ENCODE measurements at places on chromosomes 16 and 17.

- DNase-seq: peak; percentile 51
These were observed 30.9 kb downstream of the SOCS1 start for GRCh38 chr16:11224894-11225676.

GRCh38 chr17:3963237-3964201 lies 718 bp downstream of the ATP2A3 start:
- DNase-seq: peak; percentile 66

- peak; percentile 26 for DNase-seq
These were observed 547 bp downstream of the RAB26 start for GRCh38 chr16:2148714-2149629.

DNA sequence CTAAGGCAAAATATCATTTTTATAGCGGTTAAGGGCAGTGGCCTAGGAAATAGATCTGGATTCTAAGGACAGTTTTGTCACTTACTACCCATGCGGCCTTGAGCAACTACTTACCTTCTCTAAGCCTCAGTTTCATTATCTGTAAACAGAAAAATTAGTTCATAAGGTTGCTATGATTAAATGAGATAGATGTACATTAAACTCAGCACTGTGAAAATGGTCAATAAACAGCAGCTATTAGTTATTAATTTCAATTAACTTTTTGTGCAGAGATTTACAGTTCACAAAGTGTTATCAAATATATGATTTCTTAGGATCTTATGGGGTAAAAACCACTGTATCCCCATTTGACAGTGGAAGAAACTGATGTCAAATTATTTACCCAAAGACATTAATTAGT lies 135.5 kb upstream of the CORO6 start:
- no peak for DNase-seq

- DNase-seq: peak; percentile 81
These were observed at the start of gene CYB5D1 for GRCh38 chr17:7857713-7858521. Gene CYB5D1 (plus strand): TSS chr17:7858003. CDS start chr17:7858135, 132 bp downstream.

GRCh38 chr17:17341452-17341851 lies 38.3 kb downstream of the NT5M start:
- DNase-seq: no peak

DNA sequence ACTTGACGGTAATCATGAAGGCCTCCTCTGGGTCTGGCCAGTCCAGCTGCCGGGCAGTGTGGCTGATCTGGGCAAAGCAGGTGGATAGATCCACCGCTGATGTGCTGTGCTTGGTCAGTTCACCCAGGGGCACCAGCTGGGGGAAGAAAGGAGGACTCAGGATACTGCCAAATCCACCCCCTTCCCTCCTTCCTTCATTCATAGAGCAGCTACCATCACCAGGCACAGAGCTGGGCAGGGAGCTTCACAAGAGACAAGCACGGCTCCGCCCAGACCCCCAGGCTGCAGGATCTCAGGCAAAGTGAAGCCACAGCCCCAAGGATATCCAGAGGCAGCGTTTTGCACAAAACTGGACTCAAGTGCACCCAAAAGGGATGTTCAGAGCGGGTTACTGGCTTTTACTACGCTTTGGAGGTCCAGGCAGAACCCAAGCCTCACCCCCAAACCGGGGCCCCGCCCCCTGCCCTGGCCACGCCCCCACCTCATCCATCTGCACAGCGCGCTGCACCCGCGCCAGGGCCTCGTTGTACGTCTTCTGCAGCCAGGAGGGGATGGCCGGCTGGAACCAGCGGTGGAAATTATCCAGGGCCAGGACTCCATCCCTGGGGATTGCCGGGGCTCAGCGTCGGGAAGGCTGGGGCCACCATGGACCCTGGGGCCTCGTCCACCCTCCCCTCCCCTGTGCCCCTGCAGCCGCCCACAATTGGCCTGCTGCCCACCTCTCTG lies 9.1 kb downstream of the UNC13D start:
- DNase-seq: no peak

DNA sequence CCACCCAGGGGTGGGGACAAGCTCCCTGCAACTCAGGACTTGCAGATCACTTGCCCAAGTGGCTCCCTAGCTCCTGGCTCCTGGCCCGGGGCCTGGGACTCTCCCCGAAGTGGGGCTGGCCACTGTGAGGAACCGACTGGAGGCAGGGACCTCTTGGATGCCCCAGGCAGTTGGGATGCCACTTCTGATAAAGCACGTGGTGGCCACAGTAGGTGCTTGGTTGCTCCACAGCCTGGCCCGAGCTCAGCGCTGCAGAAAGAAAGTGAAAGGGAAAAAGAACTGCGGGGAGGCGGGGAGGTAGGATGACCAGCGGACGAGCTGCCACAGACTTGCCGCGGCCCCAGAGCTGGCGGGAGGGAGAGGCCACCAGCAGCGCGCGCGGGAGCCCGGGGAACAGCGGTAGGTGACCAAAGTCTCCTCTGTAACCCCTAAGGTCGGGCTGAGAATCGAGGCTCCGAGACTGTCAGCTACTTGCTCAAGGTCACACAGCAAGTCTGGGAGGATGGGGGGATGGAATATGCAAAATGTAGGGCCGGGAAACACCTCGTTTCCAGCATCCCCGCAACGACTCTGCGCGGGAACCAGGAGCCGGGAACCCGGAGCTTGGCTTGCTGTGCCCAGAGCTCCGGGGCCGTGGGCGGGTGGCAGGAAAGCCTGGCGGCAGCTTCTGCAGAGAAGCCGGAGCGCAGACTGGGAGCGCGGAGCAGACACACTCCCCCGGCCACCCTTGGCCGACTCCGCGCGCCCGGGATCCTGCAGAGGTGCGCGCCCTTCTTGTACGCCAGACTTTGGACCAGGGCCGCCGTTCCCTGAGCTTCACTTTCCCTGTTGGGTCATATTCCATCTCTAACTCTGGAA lies 1.9 kb downstream of the CIITA start:
- no peak for DNase-seq

DNA sequence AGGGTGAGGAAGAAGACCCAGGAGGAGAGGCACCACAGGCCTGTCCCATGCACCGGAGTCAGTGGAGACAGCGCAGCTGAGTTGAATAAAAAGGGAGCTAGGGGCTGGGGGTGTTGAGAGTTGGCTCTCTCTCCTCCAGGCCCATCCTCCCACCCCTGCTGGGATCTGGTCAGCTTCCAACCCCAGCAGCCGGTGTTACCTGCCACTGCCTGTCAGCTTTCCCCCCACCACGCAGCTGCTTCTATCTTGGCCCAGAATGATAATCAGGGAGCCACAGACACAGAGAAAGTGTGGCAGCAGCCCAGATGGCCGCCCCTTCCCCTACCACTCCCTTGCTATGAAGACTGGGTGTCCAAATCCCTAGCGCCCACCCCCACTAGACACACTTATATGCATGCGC lies 120.6 kb upstream of the RPL38 start:
- DNase-seq: no peak

GRCh38 chr17:22145605-22146178 lies 453.4 kb downstream of the KCNJ18 start:
- DNase-seq: no peak

DNA sequence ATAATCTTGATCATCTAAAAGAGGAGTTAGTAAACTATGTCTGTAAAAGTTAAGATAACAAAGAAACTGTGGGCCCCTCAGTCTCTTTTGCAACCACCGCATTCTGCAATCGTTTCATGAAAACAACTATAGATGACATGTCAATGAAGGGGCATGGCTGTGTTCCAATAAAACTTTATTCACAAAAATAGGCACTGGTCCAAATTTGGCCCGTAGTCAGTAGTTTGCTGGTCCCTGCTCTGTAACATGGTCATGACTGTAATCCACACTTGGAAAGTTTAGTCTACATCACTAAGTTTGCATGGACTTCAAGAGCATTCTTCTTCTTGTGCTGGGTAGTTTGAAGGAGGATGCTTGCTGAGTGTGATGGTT lies 299.3 kb upstream of the PSMD7 start:
- DNase-seq: no peak

All from T-helper 9 cell (primary cell).